Stimulated activated CD4-positive, alpha-beta T cell treated with anti-CD3 and anti-CD28 coated beads, Interleukin-12 subunit alpha, Interleukin-12 subunit beta, amount 100 ng/mL, for 48 hours (primary cell): ENCODE measurements at places on chromosomes 2 and 18.

DNA sequence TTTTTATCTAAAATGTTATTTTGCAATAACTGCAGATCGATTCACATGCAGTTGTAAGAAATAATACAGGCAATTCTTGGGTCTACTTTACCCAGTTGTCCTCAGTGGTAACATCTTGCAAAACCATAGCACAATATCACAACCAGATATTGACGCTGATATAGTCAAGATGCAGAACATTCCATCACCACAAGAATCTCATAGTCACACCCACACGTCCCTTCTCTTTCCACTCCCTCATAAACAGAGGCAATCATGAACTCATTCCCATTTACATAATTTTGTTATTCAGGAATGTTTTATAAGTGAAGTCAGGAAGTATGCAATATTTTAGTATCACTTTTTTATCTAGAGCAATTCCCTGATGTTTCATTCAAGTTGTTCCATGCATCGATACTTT is 797.5 kb upstream of the RAB6C start:
- DNase-seq, result no peak

DNA sequence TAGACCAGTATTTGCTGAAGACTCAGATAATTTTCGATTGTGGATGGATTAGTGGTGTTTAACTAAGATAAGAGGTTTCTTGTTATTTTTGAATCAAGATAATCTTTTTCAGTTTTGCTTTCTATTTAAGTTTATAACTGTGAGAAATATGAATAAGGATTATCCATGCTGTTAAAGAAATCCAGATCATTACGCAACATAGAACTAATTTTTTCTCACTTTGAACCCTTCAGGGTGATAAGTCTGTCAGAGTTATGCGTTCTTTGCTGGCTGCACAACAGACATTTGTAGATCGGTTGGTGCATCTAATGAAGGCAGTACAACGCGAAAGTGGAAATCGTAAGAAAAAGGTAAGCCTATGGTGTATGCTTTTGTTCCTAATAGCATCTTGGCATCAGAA is 74.1 kb downstream of the PIK3C3 start:
- DNase-seq, result no peak

DNA sequence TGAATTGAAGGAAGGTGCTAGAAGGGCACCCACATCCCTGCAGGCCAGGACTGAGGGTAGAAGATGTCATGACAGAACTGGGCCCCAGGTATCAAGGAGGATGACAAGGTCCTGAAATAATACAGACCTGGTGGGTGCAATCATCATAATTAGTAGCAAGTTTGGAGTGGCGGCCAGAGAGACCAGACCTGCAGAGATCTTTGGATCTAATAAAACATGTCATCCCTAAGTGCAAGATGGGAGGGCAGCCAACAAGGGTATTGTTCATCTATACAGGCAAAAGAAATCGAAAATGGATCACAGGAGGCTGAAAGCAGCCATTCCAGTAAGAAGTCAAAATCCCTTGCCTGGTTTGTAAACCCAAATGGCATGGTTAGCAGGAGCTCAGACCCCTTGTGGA is 111.3 kb upstream of the BOD1L2 start:
- DNase-seq, result no peak

DNA sequence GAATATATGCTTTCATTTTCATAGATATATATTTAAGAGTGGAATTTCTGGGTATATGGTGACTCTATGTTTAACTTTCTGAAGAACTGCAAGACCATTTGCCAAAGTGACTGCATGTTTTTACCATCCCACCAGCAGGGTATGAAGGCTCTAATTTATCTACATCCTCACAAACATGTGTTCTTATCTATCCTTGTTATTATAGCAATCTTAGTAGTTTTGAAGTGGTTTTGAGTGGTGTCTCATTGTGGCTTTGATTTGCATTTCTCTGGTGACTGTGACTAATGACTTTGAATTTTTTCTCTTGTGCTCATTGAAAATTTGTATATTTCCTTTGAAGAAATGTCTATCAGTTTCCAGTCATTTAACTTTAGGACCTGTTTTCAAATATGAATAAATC is 310.2 kb upstream of the NRP2 start:
- no peak for DNase-seq

- DNase-seq, result no peak
These were observed 41.5 kb downstream of the CELF4 start for GRCh38 chr18:37524139-37524497.

DNA sequence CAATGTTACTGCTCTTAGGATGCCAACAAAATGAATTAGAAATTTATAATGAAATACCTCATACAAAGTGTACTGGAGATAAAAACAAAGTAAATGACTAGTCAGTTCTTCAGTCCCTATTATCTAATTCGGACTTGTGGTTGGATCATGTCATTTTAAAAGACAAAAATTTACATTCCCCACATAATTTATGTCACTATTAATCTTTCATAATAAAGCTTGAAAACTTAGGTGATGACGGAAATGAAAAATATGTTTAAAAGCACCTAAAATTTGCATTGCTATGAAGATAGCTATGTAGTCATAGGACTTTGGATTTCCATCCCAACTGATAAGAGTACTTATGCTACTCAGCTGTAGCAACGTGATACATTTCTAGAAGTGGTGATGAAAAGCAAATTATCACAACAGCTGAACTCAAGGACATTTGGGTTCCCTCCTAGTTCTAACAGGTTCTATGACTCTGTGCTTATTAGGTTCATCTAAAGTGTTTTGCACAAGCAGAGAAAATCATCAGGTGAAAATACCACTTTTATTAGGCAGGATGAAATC is 58.4 kb downstream of the LRPPRC start:
- DNase-seq, result no peak

DNA sequence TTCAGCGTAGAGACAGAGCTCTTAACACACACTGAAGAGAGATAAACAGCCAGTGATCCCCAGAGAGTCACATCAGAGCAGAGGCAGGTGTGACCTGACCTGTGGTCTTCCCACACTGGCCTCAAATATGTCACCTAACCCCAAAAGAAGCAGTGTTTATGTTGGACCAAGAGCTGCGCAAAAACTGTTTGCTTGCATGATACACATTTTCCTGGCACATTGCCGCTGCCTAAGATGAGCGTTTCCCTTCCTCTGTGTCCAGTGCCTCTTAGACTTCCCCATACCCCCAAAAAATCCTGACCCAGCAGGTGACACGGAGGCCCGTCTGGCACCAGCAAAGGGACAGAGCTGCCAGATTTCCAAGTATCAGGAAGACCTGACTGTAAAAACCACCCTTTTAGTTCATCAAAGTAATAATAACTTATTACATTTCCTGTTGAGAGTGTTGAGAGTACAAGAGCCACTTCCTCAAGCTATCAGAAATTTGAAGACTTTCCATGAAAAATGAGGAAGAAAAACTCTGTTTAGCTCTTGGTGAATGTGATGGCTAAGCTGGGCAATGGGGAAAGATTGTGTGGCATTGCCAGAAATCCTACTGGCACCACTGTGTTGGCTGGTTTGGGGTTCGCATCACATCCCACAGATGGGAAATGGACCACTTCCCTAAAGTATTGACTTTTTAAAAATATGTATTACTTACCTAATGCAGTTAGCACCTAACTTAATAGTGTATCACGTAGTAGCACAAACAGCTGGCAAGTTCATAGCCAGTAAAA is 6.7 kb downstream of the TNFRSF11A start:
- no peak for DNase-seq

- DNase-seq, result no peak
These were observed 30.4 kb downstream of the LBH start for GRCh38 chr2:30261695-30262211.

GRCh38 chr2:101518578-101519492 is 43.9 kb upstream of the RFX8 start:
- no peak for DNase-seq
